ENCODE measurements at places on chromosomes 2 and 18.

GRCh38 chr2:104385743-104386142 is 468.2 kb upstream of the POU3F3 start:
- DNase-seq, result no peak

GRCh38 chr2:207165121-207166038 is at the start of gene KLF7:
Gene KLF7 (minus strand): TSS chr2:207165948. CDS start chr2:207165568, 380 bp downstream.
- DNase-seq, result no peak

DNA sequence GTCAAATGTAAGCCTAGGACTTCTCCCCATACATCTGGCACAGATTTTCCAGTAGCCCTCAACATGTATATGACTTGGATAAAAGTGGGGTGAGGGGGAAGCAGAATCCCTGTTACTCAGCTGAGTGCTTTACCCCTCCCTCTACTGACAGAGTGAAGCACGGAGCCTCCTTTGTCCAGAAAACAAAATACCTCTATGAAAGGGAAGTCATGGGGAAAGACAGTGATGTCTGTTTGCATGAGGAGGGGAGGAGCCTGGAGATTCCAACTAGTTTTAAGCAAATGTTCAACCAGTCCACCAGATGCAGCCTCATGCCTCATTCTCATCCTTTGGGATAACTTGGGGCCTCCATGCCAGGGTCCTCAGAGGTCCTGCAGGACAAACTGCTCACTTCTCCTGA is 203.9 kb downstream of the SMAD2 start:
- no peak for DNase-seq

DNA sequence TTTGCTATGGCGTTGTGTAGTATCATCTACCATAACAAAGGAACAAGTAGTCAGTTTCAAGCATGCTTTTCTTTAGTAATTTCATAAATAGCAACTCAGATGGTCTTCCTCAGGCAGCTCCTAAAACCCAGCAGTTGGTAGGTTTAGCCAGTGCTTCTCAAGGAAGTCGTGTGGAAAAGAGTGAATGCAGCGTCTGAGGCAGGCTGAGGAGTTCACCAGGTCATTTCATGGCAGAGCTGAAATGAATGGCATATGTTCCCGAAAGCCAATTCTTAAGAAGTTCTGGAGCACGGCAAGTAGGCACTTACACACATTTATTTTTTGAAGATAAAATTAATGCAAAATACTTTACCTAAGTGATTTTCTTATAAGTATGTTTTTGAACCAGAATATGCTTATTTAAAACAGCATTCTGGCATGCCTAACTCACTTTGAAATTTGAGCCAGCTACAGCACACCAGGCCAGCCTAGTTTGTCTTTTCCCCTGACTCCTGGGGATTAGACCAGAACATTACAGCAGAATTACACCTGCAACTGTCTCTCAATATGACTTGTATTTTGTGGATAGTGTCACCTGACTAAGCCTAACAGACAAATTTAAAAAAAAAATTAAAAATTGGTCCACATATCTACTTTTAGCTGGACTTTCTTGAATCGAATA is 62.2 kb downstream of the OSBPL6 start:
- no peak for DNase-seq

- no peak for DNase-seq
Observed at GRCh38 chr2:128325611-128326181, 7.0 kb upstream of the HS6ST1 start.

DNA sequence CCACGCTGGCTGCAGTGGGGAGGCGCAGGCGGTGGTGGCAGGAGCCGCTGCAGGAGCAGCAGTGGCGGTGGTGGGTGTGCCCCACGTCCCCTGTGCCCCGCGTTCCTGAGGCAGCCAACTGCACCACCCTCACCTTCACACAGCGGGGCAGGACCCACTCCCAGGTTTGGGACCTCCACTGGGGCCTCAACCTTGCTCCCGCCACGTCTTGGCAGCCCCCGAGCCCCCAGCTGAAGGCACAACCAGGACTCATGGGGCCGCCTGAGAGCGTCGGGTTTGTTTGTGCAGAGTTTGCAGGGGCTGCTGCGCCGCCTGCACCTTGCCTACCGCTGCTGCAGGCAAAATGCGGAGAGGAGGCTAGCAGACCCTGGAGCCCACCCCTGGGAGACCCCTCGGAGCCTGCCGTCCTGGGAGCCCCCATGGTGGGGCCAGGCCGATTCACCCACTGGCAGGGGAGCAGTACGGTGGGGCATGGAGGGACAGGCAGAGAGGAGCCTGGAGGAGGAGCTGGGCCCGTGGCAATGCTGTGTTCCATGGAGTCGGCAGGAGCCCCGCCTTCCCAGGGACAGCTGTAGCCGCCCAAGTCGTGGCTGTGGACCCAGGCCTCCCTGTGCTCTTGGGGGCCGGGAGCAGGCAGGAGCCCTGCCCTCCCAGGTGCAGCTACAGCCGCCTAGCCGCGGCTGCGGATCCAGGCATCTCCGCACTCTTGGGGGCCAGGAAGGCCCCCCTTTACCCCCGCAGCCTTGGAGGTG is 14.7 kb upstream of the EML6 start:
- no peak for DNase-seq

Data from hematopoietic multipotent progenitor cell treated with erythropoietin and hydrocortisone succinate and interleukin-3 and kit ligand, for 8 days (in vitro differentiated cells).